ENCODE measurements at places on chromosomes 7 and 10.

DNA sequence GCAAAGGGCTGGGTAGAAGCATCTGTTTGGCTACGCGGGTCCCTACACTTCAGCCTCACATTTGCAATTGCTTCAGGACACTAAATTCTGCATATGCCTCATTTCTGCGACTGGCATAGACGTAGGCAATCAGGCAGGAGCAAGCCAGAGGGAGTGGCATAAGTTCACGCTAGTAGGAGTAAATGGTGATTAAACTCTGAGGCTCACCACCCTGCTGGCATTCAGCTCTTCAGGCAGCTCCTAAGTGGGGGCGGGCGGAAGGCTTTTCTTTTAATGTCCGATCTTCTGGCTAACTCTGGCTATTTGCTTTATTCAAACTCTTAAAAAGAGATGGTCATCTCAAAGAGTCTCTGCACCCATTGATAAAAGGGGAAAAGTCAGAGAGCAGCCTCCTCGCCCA, 45.3 kb downstream of the RGS10 start:
- no peak for DNase-seq

DNA sequence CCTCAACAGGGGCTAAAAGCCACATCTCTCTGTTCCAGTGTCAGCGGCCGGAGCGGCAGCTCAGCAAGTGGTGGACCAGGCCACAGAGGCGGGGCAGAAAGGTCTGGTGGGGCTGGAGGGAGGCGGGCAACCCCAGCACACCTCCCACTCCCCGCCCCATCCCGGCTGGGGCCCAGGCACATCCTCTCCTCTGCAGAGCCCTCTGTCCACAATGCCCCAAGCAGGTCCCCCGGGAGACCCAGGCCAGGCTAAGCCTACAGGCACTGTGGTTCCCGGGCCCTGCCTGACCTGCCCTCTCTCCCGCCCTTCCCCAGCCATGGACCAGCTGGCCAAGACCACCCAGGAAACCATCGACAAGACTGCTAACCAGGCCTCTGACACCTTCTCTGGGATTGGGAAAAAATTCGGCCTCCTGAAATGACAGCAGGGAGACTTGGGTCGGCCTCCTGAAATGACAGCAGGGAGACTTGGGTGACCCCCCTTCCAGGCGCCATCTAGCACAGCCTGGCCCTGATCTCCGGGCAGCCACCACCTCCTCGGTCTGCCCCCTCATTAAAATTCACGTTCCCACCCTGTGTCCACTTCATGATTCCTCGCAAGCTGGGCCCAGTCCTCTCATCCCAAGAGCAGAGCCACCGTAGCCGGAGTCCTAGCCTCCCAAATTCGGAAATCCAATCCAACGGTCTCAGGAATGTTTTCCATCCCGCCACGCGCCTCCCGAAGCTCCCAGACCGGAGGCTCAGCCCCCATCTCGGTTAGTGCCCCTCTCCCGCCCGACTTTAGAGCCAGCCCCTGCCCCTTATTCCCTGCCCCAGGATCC, 2.1 kb downstream of the ADIRF start:
- DNase-seq = peak; percentile 56

- DNase-seq = peak; percentile 25
These were observed 100.9 kb upstream of the PHYHIPL start for GRCh38 chr10:59075576-59075975.

GRCh38 chr10:1754506-1755153, 17.3 kb upstream of the ADARB2 start:
- no peak for DNase-seq

DNA sequence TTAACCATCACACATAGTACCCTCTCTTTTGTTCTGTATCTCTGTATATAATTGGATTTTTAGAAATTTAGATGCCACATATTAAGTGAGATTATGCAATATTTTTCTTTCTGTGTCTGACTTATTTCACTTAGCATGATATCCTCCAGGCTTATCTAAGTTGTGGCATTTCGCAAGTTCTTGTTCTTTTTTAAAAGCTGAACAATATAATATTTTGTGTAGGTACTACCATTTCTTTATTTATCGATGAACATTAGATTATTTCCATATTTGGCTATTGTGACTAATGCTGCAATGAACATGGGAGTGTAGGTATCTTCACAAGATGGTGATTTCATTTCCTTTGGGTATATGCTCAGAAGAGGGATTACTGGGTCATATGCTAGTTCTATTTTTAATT, 295.0 kb downstream of the SUGCT start:
- peak; percentile 13 for DNase-seq

- DNase-seq = no peak
These were observed 26.3 kb upstream of the PWWP2B start for GRCh38 chr10:132370426-132371340.

- no peak for DNase-seq
These were observed 238.1 kb downstream of the CAMK1D start for GRCh38 chr10:12587451-12587888.

- no peak for DNase-seq
These were observed 293.7 kb downstream of the BBS9 start for GRCh38 chr7:33422825-33423645.

GRCh38 chr10:128422999-128423398, 296.8 kb upstream of the MKI67 start:
- DNase-seq = no peak

DNA sequence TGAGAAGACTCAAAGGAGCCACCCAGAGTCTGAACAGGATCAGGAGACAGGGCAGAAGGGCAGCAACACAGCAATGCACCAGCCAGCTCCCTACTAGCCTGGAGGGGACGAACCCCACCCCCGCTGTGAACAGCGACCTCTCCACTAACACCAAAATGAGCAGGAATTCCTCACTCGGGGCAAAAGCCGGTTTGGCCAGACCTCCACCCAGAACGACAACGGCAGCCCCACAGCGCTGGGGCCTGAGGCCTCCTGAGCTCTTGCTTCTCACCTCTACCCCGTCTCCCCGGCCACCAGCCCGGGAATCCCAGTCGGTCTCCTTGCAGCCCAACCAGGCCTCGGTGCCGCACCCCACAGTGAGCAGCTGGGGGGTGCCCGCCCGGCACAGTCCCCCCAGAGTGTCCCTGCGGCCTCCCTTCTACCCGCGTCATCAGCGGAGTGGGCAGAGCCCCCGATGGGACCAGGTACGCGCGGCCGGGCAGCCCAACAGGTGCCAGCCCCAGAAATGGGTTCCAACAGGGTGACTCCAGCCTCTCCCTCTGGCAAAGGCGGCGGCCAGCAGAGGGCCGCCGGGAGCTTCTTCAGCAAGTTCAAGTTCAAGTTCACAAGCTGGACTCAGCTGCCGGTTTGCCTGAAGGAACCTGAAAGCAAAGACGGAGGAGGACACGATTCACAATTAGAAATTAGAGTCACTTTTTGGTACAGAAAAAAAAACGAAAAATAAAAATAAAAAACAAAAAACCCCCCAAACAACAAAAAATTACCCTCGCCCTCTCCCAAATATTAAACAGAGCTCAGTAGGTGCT, 129.0 kb downstream of the MARCHF5 start:
- DNase-seq = peak; percentile 62

DNA sequence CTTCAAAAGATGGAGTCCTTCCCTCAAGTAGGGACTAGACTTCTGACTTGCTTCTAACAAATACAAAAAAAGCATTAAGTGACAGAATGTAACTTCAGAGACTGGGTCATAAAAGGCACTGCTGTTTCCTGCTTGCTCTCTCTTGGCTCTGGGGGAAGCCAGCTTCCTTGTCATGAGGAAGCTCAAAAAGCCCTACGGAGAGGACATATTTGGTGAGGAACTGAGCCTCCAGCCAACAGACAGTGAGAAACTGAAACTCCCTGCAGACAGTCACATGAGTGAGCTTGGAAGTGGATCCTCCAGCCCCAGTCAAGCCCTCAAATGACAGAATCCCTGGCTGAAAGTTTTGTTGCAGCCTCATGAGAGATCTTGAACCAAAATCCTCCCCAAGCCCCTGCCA, 26.3 kb upstream of the SLC35G1 start:
- DNase-seq = no peak

DNA sequence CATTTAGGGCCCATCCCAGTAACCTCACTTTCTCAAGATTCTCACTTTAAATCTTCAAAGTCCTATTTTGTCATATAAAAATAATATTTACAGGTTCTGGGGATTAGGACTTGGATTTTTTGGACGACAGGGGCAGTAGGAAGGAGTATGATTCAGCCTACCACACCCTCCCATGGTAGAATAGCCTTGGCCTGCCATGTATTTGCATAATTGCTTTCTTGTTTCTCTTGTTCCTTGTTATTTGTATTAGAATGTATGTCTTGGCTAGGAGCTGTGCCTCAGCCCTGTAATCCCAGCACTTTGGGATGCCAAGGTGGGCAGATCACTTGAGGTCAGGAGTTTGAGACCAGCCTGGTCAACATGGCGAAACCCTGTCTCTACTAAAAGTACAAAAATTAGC, 92.5 kb downstream of the ELAPOR2 start:
- DNase-seq = no peak

DNA sequence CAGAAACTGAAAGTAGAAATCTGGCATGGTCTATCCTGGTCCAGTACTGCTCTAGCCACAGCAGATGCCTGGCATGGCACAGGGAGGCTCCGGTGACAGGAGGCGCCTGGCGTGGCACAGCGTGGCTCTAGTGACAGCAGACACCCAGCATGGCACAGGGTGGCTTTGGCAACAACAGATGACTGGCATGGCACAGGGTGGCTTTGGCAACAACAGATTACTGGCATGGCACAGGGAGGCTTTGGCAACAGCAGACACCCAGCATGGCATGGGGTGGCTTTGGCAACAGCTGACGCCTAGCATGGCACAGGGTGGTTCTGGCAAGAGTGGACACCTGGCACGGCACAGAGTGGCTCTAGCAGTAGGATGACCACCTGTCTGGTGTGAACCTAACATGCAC, 480.5 kb upstream of the FOXK1 start:
- DNase-seq = no peak

GRCh38 chr10:43310872-43311271, 44.0 kb upstream of the RASGEF1A start:
- no peak for DNase-seq

GRCh38 chr10:133343558-133343957, 3.6 kb upstream of the PRAP1 start:
- DNase-seq = no peak

DNA sequence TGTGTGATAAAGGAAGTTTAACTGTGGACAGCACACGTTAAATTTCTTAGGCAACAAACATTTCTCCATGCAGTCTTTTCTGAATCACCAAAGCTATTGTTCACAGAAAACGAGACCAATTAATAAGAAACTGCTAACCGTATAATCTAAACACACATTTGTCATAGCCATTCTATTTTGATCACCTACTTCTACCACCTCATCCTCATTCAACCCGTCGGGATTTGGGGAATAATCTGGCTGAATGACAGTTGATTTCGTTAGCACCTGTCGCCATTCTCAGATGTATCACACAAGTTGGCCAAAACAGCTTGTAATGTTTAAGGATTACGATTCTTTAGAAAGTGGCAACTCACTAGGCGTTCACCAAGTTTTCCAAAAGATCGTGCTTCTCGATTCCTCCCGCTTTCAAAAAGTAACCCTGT, 1.2 kb downstream of the EZH2 start:
- DNase-seq = peak; percentile 6

DNA sequence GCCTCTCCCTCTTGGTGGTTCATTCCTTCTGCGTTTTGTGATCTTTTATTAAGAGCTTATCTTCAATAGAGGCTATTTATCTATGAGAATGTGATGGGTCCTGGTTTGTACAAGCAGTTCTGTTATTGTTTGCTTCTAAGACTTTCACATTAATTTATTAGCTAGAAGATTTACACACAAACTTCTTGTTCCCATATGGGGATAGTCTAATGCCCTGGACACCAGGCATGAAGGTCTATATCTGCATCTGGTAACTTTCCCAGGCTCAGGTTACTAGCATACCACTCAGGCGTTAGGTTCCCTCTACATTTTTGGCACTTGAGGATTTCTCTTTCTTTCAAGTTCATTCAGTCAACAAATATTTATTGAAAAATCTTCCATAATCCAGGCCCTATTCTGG, 7.7 kb downstream of the XPNPEP1 start:
- no peak for DNase-seq

- no peak for DNase-seq
These were observed 3.4 kb upstream of the TBRG4 start for GRCh38 chr7:45114926-45115325.

GRCh38 chr7:117401293-117402002, 25.8 kb downstream of the ASZ1 start:
- DNase-seq = no peak

DNA sequence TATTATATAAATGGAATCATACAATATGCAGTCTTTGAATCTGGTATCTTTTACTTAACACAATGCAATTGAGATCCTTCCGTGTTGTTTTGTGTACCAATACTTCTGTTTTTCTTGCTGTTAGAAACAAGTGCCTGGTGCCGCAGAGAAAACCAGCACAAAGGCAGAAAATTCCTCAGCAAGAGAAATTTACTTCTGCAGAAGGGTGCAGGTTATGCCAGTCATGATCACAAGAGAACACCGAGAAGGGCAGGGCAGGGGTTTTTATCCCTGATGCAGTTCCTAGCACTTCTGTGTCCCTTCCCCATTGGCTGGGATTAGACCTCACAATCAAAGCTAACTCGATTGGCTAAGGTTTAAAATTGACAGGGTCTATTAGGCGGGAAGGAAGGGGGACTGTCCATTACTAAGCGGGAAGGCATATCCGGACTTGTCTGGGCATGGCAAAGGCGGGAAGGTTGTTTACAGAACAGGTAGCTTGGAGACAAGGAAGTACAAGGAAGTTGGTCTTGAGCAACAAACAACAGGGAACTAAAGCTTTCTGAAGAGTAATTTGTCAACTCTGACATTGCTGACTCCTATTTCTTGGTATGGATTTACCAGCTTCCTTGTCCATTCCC, 2.4 kb upstream of the ZNF33B start:
- no peak for DNase-seq

- no peak for DNase-seq
These were observed 42.7 kb downstream of the TMEM26 start for GRCh38 chr10:61410353-61411070.

GRCh38 chr10:35336084-35336831, at the start of gene CCNY:
Gene CCNY (plus strand): TSS chr10:35336509. CDS start chr10:35337054, 545 bp downstream.
- peak; percentile 68 for DNase-seq

- DNase-seq = peak; percentile 67
These were observed 222.0 kb downstream of the PRPF18 start for GRCh38 chr10:13808556-13809391.

DNA sequence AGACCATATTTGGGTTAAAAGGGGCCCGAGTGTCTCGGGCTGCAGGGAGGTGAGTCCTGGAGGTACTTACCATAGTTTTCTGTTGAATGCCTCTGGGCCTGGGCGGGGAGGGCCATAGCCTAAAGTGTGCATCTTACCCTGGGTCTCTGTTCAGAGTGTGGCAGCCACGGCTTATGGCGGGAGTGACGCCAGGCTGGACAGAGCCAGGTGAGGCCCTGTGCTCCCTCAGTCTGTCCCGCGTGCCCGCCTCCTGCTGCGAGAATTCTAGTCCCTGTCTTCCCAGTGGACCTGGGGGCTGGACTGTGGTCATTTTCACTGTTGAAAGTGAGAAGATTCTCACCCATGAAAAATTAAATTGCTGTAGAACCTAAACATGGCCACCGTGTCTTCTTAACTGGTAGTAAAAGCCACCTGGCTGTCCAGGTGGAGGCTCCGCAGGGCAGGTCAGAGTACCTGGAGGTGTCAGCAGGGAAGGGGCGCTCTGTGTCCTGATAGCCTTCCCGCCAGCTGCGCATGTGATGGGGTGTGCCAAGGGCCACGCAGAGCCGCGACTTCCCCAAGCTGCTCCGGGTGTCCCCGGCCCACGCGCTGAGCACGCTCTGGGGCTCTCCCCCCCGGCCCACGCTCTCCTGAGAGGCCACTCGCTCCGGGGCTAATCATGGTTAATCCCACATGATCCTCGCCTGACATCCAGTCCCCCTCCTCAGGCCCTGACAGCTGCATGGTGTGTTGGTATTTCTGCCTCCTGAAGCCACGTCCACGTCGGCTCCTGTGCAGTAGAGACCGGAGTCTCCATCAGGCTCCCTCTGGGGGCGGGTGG, 20.3 kb downstream of the INPP5A start:
- no peak for DNase-seq

- DNase-seq = no peak
These were observed 39.8 kb downstream of the AKR1B1 start for GRCh38 chr7:134419085-134419484.

All from fibroblast of lung (primary cell).